ENCODE measurements at places on chromosomes 11 and 22. TPM values are rescaled to one million over a fixed set of nuclear protein-coding genes. Genes with fewer than 3 reads are reported as not detected.
A peak's percentile ranks its signal among the peaks of the same experiment; 100 is the strongest.

Gene PATZ1
- 38.1 TPM for total RNA-seq

DNA sequence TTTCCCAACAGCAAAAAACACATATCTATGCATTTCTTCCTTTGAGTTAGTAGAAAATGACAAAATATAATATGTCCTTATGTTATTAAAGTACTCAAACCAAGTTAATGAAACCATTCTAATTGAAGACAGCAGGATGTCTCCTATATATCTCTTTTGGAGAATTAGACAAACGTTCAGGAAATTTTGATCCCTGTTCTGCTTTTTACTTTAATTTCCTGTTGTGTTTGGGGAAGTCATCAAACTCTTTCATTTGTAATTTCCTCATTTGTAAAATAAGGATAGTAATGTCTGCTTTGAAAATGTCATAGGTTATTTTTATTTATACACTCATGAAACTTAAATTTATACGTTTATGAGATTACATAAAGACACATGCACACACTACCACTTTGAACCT is 281.8 kb upstream of the ANO5 start:
- DNase-seq: no peak

DNA sequence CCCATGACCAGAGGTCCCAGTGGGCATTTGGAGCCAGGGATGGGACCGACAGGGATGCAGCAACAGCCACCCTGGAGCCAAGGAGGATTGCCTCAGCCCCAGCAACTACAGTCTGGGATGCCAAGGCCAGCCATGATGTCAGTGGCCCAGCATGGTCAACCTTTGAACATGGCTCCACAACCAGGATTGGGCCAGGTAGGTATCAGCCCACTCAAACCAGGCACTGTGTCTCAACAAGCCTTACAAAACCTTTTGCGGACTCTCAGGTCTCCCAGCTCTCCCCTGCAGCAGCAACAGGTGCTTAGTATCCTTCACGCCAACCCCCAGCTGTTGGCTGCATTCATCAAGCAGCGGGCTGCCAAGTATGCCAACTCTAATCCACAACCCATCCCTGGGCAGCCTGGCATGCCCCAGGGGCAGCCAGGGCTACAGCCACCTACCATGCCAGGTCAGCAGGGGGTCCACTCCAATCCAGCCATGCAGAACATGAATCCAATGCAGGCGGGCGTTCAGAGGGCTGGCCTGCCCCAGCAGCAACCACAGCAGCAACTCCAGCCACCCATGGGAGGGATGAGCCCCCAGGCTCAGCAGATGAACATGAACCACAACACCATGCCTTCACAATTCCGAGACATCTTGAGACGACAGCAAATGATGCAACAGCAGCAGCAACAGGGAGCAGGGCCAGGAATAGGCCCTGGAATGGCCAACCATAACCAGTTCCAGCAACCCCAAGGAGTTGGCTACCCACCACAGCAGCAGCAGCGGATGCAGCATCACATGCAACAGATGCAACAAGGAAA is 27.3 kb upstream of the L3MBTL2 start:
- no peak for DNase-seq

GRCh38 chr11:105449100-105449734 is 160.7 kb upstream of the GRIA4 start:
- no peak for DNase-seq

GRCh38 chr11:32148895-32149294 is 58.0 kb downstream of the RCN1 start:
- no peak for DNase-seq

DNA sequence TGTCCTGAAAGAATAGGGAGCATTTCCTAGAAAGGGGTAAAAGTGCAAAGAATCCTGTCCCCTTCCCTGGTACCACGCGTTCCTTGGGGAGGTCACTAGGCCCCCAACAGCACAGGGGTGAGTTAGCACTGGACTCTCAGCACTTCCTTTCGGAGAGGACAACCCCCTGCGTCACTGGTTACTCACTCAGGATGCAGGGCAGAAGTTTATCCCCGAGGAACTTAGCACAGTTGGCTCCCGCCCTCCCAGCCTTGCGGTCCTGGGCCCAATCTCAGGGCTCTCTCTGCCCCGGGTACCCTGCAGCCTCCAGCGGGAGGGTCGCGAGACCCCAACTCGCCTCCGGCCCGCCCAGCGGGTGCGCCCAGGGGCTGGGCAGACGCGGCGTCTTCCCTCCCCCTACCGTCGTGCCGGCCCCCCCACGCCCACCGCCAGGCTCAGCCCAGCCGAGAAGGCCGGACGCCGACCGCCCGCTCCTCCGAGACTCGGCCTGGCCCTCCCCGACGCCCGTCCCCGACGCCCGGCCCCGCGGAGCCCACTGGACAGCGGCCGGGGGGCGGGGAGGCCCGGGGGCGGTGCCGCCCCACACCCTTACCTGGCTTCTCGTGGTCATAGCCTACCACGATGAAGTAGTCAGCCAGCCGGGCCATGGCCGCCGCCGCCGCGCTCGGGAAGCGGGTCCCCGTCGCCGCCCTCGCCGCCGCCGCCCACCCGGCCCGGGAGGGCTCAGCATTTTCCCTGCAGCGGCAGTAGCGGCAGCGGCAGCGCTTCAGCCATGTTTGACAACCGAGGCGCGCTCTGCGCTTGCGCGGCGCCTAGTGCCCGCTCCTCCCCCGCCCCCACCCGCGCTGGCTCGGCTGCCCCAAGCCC is at the start of gene SBF2:
TSS of gene SBF2 (minus strand) at position 797 of the 867 bp plus-strand sequence. CDS start at position 647, 150 bp downstream.
- DNase-seq: peak; percentile 89

DNA sequence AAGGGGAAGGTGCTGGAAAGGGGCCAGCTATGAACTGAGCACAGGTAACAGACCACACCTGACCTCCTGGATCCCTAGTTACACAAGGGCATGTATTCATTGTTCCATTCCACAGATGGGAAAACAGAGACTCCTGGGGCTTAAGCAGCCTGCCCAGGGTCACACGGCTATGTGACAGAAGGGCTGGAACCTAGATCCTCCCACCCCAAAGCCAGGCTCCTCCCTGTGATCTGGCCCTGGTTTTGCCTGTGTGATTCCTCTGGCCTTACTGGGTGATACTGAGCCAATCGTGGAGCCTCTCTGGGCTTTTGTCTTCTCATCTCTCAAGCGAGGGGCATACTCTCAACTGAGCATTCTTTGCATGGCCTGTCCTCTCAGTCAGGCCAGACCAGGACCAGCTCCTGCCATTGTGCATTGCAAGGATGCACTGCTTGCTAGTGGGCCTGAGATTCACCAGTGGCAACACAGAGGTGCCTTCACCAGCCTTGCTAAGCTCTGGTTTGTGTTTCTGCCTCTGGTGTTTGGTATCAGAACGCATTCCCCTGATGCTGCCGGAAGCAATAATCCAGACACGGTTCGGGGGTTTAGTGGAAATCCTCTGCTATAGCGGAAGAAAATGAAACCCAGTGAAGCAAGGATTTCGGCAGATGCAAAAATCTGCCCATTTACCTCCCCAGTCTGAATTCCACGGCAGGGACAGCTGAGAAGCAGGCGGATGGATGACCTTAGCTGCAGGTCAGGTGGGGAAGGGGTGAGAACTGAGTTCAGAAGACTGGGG is 226.6 kb downstream of the ST3GAL4 start:
- DNase-seq: no peak

DNA sequence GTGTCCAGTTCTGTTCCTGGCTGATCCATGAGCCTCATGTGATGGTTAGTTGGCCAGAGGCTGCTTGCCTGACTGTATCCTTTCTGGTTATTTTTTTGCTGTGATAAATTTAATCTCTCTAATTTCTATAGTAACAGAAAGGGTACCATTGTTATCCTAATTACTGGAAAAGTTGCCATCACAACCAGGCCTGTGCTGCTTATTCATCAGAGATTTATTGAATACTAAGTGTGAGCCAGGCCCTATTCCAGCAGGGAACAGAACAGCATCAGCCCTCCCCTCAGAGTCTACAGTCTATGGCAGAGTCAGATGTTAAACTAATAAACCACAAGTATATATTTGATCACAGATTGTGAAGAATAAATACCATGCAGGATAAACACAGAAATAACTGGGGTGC is 86.8 kb downstream of the DEPDC5 start:
- DNase-seq: no peak

DNA sequence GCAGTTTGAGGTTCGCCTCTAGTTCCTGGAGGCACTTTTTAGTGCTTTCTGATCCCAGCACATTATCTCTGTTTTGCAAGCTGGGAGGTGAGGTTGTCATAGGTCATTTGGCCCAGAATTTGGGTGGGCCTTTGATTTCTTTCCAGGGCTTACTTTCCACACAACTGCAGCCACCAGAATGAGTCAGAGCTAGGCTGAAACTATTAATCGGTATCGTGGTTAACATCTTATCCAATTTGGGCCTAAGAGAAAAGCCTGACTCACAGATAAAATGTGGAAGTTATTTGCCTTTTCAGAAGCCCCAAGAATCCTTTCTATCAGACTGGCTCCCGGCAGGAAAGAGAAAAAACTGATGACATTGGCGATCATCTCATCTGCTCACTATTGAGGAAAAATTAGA is 166.4 kb downstream of the KIRREL3 start:
- no peak for DNase-seq

Gene NFAM1
- 1.2 TPM for total RNA-seq

DNA sequence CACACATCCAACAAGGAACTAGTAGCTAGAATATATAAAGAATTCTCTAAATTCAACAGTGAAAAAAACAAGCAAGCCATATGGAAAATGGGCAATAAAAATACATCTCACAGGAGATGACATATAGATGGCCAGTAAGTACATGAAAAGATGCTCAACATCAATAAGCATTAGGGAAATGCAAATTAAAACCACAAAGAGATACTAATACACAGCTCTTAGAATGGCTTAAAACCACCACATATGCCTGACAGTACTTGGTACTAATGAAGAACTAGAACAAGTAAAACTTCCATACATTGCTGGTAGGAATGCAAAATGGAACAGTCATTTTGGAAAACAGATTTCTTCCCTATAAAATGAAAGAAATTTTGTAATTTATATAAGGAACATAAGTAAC is 71.6 kb upstream of the GAB2 start:
- DNase-seq: no peak

DNA sequence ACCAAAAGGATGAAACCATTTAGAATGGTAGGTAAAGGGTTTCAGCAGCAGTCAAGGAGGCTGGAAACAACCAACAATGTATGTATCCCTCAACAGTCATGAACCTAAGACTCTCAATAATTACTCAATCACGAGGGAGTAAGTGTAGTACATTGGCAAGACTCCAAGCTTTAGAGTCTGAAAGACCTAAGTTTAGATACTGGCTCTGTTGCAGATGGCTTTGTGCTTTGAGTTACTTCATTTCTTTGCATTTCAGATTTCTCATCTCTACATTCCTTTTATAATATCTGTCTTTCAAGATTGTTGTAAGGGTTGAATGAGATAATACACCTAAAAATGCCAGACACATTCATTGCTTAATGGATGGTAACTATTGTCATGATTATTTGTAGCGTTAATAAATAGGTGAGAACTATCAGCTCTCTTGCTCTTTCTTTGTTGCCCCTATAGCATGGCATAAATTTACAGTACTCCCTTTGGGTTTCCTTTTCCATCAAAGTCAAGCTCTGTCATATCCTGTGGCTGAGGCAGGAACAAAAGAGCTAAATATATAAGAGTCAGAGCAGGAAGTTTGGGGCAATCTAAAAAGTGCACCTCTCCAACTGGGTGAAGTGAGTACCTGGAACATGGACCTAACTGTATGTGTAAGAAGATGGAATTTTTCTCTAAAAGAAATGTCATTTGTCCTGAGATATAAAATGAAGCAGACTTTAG is 228.2 kb upstream of the ZC3H12C start:
- no peak for DNase-seq
